NCI-H2107 (cell line): ENCODE measurements at places on chromosomes 11 and 22.
A peak's percentile ranks its signal among the peaks of the same experiment; 100 is the strongest.

DNA sequence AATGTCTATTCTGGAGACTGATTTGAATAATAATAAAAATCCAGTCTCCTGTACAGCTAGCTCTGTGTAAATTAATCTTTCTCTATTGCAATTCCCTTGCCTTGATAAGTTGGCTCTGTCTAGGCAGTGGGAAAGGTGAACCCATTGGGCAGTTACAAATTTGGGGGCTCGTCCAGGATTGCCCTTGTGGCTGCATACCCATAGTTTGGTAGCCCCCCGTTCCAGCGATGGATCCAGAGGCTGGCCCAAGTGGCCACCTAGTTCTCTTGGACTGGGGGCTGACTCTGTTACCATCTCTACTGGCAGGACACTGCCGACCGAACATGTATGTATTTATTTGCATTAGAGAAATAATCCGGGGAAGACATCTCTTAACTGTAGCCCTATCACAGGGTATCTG, 326.2 kb upstream of the PDGFD start:
- DNase-seq, result no peak

DNA sequence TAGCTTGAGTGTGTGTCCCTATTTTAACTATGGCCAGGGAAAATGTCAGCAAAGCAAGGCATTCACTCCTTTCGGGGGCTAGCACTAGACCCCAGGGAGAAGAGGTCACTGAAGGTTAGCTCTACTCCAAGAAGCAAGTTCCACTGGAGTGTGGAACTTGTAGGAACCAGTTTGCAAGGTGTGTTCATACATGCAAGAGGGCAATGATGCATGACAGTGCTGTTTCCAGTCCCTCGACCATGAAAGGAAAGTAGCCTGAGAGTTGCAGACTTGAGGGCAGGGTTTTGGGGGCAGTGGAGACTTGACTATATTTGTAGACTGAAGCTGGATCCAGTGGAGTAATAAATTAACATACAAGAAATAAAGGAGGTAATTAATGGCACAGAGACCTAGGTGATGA, 21.6 kb upstream of the SLC36A4 start:
- peak; percentile 41 for DNase-seq

- no peak for DNase-seq
Observed at GRCh38 chr22:23553438-23553837, 26.7 kb downstream of the IGLL1 start.

DNA sequence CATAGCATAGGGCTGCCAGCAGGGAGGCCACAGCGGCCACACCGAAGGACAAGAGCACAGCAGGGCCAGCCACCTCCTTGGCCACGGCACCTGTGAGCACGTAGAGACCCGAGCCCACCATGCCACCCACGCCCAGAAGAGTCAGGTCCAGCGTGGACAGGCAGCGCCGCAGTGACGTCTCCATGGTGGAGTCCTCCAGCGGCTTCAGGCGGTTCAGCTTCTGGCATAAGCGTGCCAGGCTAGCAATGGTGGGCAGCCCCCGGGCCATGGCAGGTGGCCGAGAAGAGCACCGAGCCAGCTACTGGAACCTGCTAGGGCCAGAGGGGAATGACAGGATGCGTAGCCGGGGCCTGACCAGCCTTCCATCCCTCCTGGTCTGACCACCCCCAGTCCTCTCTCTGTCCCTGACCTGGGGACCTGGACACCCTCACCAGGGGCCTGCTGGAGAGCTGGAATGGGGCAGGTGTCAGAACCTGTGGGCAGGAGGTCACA, 770 bp downstream of the SLC7A4 start:
- DNase-seq, result no peak
